T-helper 17 cell (primary cell): ENCODE measurements at places on chromosomes 3 and 15.
A peak's percentile ranks its signal among the peaks of the same experiment; 100 is the strongest.

GRCh38 chr3:13308380-13308801 lies 111.7 kb downstream of the NUP210 start:
- no peak for DNase-seq
- H3K27ac ChIP-seq = peak overlapping the region; percentile 62
- H3K4me3 ChIP-seq = no peak overlapping the region
- H3K36me3 ChIP-seq = no peaks in the 10 kb centered on the region

GRCh38 chr15:76401285-76401684 lies 64.7 kb downstream of the ISL2 start:
- DNase-seq = no peak
- H3K4me3 ChIP-seq = no peak overlapping the region
- no peaks in the 10 kb centered on the region for H3K27me3 ChIP-seq
- peaks cover 10% of the 10 kb centered on the region for H3K36me3 ChIP-seq

- no peak overlapping the region for H3K4me3 ChIP-seq
- no peak for DNase-seq
- peaks cover 3% of the 10 kb centered on the region for H3K27me3 ChIP-seq
- no peak overlapping the region for H3K27ac ChIP-seq
Observed at GRCh38 chr3:177569875-177570657, 372.8 kb upstream of the TBL1XR1 start.

GRCh38 chr3:180275176-180275575 lies 238.4 kb upstream of the PEX5L start:
- no peak for DNase-seq
- no peaks in the 10 kb centered on the region for H3K36me3 ChIP-seq
- no peaks in the 10 kb centered on the region for H3K4me1 ChIP-seq
- no peak overlapping the region for H3K27ac ChIP-seq

GRCh38 chr3:138326866-138327595 lies 2.6 kb downstream of the NME9 start:
- H3K36me3 ChIP-seq = no peaks in the 10 kb centered on the region
- H3K27me3 ChIP-seq = no peaks in the 10 kb centered on the region
- DNase-seq = no peak
- no peak overlapping the region for H3K4me3 ChIP-seq
- peak overlapping the region; percentile 94 for H3K27ac ChIP-seq
- peaks cover 30% of the 10 kb centered on the region for H3K4me1 ChIP-seq

GRCh38 chr3:80770106-80771074 lies 991.1 kb downstream of the GBE1 start:
- no peak overlapping the region for H3K27ac ChIP-seq
- H3K27me3 ChIP-seq = no peaks in the 10 kb centered on the region
- no peaks in the 10 kb centered on the region for H3K36me3 ChIP-seq
- no peak overlapping the region for H3K4me3 ChIP-seq

DNA sequence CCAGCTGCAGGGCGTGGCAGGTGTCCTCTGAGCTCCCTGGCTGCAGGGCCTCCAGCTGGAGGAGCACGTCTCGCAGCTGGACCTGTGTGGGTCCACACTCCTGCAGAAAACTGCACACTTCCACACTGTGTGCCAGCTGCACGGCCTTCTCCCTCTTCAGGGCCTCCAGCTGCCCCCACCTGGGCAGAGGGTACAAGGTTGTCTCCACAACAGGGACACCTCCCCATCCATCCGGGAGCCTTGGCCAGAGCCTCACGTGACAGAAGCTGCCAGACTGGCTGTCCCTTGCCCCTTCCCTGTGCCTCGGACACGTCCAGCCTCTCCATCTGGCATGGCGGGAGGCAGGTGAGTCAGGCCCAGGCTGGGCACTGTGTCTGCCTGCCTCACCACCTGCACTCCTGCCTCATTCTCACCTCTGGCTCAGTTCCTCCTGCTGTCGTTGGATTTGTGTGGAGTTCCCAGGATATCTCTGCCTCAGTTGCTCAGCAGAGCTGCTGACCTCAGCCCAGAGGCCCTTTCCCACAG lies 14.5 kb downstream of the SPTBN5 start:
- peak overlapping the region; percentile 19 for H3K27ac ChIP-seq
- H3K4me3 ChIP-seq = no peak overlapping the region
- peaks cover 11% of the 10 kb centered on the region for H3K4me1 ChIP-seq
- no peak for DNase-seq
- H3K36me3 ChIP-seq = peaks cover 4% of the 10 kb centered on the region
- peaks cover 12% of the 10 kb centered on the region for H3K27me3 ChIP-seq

DNA sequence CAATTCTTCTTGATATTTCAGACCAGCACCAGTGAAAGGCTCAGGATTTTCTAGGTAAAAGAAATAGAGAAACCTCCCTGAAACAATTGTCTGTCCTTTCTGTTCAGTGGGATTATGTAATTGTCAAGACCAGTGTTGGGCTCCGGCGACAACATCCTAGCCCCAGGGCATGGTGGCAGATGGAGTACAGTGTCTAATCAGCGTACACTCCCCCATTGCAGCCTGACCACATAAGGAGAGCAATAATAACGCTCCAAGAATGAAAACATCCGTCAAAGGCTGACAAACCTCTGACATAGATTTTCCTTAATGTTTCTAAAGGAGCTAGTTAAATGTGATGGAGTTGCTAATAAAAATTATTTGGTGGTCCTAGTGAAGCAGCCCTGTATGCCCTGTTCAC lies 144.6 kb downstream of the EBLN2 start:
- H3K27me3 ChIP-seq = peaks cover 13% of the 10 kb centered on the region
- no peaks in the 10 kb centered on the region for H3K4me1 ChIP-seq
- H3K36me3 ChIP-seq = no peaks in the 10 kb centered on the region
- no peak overlapping the region for H3K4me3 ChIP-seq
- no peak for DNase-seq

GRCh38 chr3:139032326-139033002 lies 11.7 kb upstream of the PRR23B start:
- no peak overlapping the region for H3K4me3 ChIP-seq
- no peak overlapping the region for H3K27ac ChIP-seq
- H3K4me1 ChIP-seq = no peaks in the 10 kb centered on the region
- no peak for DNase-seq

- H3K27me3 ChIP-seq = no peaks in the 10 kb centered on the region
- no peak for DNase-seq
- H3K36me3 ChIP-seq = no peaks in the 10 kb centered on the region
- no peak overlapping the region for H3K4me3 ChIP-seq
- H3K27ac ChIP-seq = no peak overlapping the region
- H3K4me1 ChIP-seq = no peaks in the 10 kb centered on the region
Observed at GRCh38 chr3:118587037-118587741, 447.5 kb downstream of the IGSF11 start.

- H3K27ac ChIP-seq = peak overlapping the region; percentile 87
- H3K36me3 ChIP-seq = no peaks in the 10 kb centered on the region
- no peak for DNase-seq
Observed at GRCh38 chr3:172087602-172088580, 48.5 kb downstream of the FNDC3B start.

- H3K27me3 ChIP-seq = peaks cover 5% of the 10 kb centered on the region
- H3K4me3 ChIP-seq = no peak overlapping the region
- H3K27ac ChIP-seq = no peak overlapping the region
- no peaks in the 10 kb centered on the region for H3K4me1 ChIP-seq
- DNase-seq = no peak
- H3K36me3 ChIP-seq = no peaks in the 10 kb centered on the region
Observed at GRCh38 chr3:87733671-87734367, 325.0 kb downstream of the CGGBP1 start.

DNA sequence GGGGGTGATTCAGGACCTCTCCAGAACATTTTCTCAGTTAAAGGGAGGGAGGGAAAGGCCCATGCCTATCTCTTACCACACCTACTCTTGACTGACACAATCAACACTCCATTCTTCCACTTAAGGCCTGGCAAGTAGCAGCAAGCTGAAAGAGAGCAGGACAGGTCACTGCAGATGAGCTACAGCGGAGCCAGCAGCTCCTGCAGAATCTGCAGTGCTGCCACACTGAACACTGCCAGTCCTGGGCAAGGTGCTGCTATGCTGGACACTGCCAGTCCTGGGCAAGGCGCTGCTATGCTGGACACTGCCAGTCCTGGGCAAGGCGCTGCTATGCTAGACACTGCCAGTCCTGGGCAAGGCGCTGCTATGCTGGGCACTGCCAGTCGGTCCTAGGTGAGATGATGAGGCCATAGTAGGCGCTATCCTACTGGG lies 143.7 kb downstream of the MYLK start:
- H3K4me3 ChIP-seq = no peak overlapping the region
- H3K4me1 ChIP-seq = no peaks in the 10 kb centered on the region
- H3K36me3 ChIP-seq = peaks cover 3% of the 10 kb centered on the region
- DNase-seq = no peak
- peaks cover 46% of the 10 kb centered on the region for H3K27me3 ChIP-seq
- no peak overlapping the region for H3K27ac ChIP-seq

- H3K27ac ChIP-seq = no peak overlapping the region
- H3K4me1 ChIP-seq = peaks cover 4% of the 10 kb centered on the region
- no peak for DNase-seq
- H3K36me3 ChIP-seq = peaks cover 6% of the 10 kb centered on the region
- no peak overlapping the region for H3K4me3 ChIP-seq
Observed at GRCh38 chr15:32844118-32844711, 126.4 kb downstream of the GREM1 start.

GRCh38 chr3:136954251-136954650 lies 3.5 kb upstream of the IL20RB start:
- no peaks in the 10 kb centered on the region for H3K27me3 ChIP-seq
- H3K27ac ChIP-seq = peak overlapping the region; percentile 57
